ENCODE measurements at places on chromosomes 5 and 9. TPM values are rescaled to one million over a fixed set of nuclear protein-coding genes. Genes with fewer than 3 reads are reported as not detected.

Gene DMRTA1
- 1.3 TPM for total RNA-seq

DNA sequence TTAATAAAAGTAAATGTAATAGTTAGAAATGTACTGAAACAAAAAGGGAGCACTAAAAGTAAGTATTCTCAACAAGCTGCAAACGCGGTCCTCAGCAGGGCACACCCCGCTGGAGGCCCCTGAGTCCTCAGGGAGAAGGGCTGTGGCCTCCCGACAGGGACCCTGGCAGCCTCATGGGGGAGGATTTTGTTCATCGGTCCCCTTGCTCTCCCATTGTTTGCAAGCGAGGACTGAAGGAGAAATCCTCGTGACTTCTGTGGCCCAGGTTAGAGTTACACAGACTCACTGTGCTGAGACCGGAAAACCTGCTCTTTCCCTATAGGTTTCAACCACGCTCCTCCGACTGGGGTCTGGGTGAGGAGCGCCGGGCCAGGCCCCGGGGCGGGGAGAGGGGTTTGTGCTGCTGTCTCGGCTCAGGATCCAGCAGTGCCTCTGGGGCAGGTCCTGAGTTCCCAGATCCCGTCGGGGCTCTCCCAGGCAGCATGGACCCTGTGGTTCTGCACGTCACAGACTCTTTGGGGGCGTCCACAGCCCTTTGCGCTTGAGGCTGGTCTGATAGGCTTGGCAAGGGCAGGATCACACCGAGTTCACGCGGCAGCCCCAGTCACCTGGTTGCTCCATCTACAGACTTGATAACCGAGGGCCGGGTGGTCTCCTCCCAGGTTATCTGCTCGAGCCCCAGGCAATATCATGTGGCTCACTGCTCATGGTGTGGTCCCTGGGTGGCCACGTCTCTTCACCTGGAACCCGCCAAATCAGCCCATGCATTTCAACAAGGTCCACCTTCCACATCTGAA lies 38.8 kb downstream of the MRPL36 start:
- DNase-seq = peak; percentile 17

DNA sequence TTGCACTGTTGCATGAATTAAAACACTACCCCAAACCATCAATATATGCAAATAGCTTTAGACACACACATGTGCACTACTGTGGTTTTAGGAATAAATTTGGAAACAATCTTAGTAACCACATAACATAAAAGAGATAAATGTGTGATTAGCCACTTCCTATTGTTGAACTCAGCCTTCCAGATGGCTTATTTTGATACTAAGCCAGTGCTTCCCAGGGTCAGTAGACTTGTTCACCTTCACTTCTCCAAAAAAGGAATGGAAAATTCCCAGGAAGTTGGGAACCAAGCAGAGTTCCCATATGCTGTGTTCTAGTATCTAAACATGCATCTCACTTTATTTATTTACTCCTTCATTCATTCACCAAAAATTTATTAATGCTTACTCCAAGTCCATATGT lies 47.8 kb downstream of the SVEP1 start:
- no peak for DNase-seq

DNA sequence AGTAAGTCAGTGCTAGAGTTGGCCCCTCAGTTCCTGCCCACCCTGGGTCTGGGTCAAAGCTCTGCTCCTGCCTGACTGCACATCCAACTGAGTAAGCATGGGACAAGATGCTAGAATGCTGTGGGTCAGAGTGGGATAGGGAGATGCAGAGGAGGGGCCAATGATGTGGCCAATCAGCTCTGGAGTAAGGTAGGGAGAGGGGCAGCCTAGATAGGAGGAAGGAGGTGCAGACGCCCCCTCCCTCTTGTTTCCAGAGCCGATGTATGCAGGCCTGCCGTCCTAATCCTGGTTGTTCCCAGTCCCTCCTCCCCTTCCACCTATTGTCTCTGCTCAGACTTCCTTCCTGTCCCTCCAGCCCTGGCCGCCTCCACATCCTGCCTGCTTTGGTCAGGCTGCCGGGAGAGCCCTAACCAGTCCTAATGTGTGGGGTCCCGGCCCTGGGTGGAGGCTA lies 1.3 kb downstream of the ARAP3 start:
- DNase-seq = peak; percentile 48

GRCh38 chr5:5364932-5365331 lies 57.5 kb upstream of the ICE1 start:
- DNase-seq = no peak

Gene ARAP3
- 35.6 TPM for total RNA-seq

GRCh38 chr5:136260656-136261055 lies 67.7 kb upstream of the SMIM32 start:
- DNase-seq = no peak

DNA sequence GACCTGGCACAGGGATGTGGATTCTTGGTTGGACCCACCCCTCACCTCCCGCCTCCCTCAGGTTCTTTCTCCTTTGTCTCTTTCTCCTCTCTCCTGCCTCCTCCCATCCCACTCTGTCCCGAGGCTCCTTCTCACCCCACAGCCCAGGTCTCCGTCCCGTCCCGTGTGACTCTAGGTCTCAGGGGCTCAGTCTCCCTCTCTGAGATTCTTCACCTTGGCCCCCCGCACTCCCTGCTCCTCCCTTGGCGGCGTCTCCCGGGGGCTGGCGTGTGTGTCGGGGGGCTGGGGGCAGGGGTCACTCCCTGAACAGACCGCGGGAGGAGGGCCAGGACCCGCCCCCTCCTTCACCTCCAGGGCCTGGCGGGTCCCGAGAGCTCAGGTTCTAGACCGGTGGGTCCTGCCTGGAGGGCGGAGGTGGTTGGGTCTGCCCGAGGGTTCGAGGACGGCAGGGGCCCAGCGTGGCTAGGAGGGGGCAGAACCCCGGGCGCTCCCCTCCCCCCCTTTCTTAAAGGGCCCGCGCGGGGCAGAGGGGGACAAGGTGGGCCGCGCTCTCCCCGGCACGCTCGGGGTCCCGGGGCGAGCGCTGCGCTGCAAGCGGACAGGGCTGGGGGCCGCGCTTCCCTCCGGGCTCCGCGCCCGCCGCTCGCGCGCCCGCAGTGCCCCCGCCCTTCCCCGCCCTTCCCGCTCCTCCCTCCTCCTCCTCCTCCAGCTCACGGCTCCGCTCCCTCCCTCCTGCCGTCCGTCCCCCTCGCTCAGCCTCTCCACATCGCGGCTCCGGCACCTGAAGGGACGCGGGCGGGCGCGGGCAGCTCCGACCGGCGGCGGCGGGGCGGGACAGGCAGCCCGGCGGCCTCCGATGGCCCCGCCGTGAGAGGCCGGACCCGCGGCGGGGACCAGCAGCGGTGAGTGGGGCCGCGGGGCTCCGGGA lies at the start of gene PSD2:
TSS of gene PSD2 (plus strand) at position 735 of the 928 bp plus-strand sequence. CDS start 13,633 bp downstream, outside the sequence.
- DNase-seq = no peak

Gene GPSM1
- 78.6 TPM for total RNA-seq

Gene ZBTB43
- total RNA-seq = 19.5 TPM

GRCh38 chr5:30040488-30041118 lies 1152.9 kb upstream of the CDH6 start:
- DNase-seq = no peak

GRCh38 chr9:127809002-127809539 lies 6.4 kb downstream of the FPGS start:
- DNase-seq = no peak

GRCh38 chr5:42851481-42851880 lies 39.8 kb upstream of the SELENOP start:
- DNase-seq = no peak

DNA sequence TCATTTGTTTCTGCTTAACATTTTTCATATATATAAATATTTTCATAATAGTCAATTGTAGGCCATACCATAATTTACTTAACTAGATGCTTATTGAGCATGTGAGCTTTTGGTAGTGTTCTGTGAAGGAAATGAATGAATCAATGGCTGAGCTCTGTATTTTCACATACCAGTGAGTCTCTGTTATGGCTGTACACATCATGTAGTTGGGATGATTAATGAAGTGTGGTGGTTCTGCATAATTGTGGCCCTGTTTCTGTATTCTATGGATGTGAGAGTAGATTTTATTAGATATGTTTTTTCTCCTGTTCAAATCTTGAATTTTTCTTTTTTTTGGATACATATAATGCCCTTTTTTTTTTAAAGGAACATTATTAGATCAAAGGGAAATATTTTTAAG lies 56.2 kb downstream of the CTNNA1 start:
- no peak for DNase-seq

- DNase-seq = no peak
These were observed 61.4 kb upstream of the VLDLR start for GRCh38 chr9:2560180-2560579.

DNA sequence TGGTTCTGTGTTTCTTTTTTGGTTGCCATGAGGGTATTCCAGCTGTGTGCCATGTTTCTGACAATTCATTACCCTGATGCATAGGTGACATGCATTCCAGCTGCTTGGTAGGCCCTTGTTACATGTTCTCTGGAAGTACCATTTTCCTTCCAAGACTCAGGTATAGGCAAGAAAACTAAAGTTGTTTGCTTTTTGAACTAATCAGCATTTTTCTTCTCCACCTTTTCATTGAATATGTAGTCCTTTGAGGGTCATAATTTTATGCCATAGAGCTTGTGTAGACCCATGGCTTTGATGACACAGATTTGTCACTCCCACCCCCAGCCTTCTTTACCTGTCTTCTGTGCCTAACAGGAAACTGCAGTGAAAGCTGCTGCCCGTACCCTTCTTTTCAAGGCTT lies 339.2 kb downstream of the MED10 start:
- no peak for DNase-seq

DNA sequence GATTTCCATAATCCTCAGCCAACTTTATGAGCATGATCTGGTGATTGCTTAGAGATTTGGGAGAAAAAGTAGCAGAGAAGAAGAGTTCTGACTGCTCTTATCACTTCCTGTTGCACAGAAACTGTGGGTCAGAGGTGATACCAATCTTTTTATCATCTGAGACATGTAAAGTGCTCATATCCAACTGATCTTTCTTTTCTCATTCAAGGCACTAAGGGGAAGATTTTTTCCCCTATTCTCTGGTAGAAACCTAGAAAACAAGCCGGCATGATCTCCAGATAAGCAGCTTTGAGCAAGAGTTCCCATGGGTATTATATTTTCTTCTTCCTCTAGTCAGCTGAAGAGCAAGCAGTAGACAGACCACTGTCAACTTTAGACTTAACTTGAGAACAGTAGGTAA lies 29.0 kb upstream of the GPR150 start:
- no peak for DNase-seq

DNA sequence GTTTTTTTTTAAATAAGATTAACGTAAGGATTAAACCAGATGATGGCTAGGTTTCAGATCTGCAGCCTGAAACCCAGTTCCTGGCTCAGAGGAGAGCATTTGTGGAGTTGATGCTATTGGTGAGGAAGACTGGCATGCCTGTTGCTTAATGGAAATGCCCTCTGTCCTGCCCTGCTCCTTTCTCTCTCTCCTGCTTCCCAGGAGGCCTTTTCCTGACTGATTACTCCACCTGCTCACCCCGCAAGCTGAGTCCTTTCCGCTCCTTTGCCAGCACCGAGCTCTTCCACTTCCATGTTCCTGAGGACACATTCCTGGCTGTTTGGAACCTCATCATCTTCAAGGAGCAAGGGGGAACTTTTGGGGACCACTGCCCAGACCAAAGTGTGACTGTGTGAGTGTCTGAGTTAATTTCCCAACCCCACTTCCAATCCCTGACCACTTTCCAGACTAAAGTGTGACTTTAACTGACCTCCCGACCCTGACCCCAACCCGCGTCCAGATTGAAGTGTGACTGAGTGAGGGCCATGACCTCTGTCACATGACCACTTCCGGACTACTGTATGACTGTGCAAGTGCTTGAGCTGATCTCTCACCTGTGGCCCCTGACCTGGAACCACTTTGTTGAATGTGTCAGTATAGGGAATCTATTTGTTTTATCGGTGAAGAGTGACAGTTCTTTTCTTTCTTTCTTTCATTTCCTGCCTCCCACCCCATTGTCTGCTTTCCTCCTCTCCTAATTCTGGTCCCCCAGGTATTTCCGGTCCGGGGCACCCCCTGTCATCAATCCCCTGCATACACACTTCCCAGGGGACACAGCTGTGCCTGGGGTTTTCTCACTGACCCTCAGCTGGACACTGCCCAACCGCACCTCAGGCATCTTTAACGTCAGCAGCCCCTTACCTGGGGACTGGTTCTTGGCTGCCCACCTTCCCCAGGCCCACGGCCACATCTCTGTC lies 5.5 kb downstream of the TMEM8B start:
- no peak for DNase-seq

Gene SEPTIN8
- total RNA-seq = 32.8 TPM

- DNase-seq = no peak
These were observed 36.8 kb downstream of the NDST1 start for GRCh38 chr5:150544611-150545219.

GRCh38 chr5:122367456-122367855 lies 55.4 kb downstream of the SNCAIP start:
- DNase-seq = no peak

- DNase-seq = no peak
These were observed 88.4 kb downstream of the CAMSAP1 start for GRCh38 chr9:135818718-135819475.

DNA sequence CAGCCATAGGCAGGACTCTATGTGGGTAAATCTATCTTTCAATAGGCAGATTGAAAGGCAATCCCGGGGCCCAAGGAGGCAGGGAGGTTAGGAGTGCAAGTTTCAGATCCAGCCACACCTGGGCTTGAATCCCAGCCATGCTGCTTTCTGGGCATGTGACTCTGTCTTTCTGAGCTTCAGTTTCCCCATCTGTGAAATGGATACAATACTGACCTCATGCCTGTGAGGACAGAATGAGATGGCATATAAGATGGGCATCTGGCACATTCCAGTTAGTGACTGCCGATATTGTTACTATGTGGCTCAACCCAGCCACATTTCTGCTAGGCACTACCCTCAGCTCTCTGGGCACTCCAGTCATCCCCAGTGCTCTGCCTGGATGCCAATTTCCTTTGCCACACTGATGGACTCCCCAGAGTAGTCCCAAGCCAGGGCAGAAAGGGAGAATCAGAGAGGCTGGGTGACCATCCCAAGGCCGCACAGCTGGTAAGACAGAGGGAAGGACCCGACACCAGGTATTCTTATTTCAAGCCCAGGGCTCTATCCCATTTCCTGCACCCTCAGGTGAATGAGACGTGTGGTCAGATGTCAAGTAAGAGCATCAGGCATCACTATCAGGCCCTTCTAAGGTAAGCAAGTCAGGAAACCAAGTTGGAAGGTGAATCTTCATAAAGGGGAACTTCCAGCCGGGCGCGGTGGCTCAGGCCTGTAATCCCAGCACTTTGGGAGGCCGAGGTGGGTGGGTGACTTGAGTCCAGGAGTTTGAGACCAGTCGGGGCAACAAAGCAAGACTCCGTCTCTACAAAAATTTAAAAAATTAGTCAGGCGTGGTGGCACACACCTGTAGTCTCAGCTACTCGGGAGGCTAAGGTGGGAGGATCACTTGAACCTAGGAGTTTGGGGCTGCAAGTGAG lies 38.7 kb downstream of the SH3PXD2B start:
- DNase-seq = peak; percentile 27

DNA sequence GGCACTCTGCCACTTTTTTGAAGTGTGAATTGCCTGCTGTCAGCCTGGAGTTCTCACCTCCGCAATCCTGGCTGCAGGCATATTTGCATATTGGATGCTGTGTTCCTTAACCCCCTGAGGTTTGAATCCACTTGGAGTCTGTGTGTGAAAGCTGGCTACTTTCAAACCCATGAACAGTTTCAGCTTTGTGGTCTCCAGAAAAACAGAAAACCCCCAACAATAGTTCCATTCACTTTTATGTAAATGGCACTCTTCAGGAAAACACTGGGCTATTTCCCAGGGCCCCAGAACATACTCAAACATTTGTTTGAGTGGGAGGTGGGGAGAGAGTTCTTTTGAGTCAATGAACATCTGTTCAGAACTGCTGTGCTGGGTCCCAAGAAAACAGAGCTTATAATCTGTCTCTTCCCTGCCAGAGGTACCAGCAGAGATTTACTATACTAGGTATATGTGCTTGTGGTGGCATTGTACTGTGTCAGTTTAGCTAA lies 5.0 kb downstream of the NUDT2 start:
- no peak for DNase-seq
